Stimulated activated CD8-positive, alpha-beta memory T cell treated with anti-CD3 and anti-CD28 coated beads, Interleukin-15, amount 100 ng/mL, for 24 hours (primary cell): ENCODE measurements at places on chromosomes 2 and 18.

DNA sequence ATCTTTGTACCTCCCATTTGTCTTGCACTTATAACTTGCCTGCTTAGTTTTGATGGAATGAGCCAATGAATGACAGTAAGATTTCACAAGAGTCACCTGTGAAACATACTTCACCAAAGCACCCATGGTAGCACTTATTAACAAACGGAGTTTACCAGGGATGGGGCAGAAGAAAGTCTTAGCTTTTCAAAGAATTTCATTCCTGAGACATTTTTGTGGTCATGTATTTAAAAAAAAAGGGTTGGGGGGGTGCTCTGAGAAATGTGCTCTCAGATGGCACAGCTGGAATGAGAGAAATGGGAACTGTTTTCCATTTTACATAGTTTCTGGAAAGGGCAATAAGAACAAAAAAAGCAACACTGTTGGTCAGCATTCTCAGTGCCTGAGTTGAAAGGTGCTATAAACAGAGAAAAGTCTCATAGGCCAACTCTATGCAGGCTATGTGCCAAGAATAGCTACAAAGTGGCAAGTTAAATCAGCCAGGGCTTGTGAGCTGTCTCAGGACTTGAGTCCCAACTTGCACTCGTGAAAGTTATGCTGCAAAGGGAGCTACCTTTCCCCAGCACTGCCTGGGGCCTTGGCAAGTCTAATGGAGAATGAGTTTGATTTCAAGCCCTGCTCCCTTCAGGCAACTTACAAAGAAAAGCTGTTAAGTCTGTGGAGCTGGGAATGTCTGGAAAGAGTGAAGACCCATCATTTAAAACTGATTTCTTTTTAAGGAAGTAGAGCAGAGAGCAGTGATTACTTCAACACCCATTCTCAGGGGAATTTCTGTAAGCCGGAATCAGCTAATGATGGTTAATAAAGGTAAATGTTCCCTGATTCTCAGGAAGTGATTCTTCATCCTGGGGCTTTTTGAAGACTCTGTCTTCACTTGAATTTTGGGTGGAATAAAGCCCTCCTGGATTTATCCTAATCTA lies 170.6 kb downstream of the SLC8A1 start:
- no peak for DNase-seq

- no peak for DNase-seq
Measured at GRCh38 chr18:26757263-26758019, 108.1 kb downstream of the AQP4 start.

- DNase-seq = no peak
Measured at GRCh38 chr2:65331336-65332025, 100.9 kb downstream of the SPRED2 start.

GRCh38 chr2:100580367-100581276 lies 17.8 kb downstream of the PDCL3 start:
- no peak for DNase-seq

DNA sequence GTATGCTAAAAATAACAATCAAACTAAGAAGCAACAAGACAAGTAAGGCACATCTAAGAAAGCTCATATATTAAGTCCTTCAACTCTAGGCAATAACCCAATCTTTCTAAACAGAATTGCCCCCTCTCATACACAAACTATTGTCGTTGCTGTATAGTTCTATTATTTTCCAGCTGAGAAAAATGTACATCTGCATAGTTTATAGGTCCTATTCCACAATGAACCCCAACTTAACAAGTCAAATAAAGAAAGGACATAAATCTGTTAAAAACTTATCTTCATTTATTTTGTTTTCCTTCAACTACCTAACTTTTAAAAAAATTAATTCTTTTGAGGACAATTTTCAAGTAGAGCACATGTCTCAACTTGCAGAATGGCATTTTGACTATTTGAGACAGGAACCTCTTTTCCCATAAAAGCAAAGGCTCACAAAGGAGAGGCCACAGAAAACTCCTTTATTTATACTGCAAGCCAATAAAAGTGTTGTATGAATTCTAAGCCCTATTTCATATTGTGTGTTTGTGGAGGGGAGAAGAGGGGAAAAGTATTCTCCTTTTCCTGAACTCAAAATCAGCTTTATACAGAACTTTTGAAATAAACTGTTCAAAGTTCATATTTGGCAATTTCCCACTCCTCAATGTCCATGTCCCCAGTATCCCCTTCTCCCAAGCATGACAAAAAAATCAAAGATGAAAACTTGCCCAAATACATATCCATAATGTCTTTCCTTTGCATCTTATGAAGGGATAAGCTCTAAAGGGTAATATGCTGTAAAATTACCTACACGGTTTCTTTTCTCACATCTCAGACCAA lies 37.4 kb downstream of the RTN4 start:
- no peak for DNase-seq

- DNase-seq = no peak
Measured at GRCh38 chr2:160533482-160533881, 39.9 kb upstream of the RBMS1 start.

DNA sequence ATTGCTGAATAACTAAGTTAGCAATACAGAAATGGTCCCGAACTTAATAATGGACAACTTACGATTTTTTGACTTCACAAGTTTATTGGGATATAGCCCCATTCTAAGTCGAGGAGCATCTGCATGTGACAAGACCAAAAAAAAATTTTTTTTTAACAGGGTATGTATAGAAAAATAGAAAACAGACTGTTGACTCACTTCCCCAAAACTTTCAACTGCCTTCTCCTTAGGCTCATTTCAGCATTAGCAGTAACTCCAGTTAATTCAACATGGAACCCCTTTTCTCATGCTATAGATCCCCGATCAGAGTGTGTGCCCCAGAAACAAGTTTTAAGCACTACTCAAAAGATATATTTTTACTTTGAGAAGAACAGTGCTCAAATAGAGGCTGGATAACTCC lies 5.4 kb downstream of the CD302 start:
- no peak for DNase-seq

GRCh38 chr2:191635333-191636234 lies 42.4 kb upstream of the NABP1 start:
- DNase-seq = no peak

- DNase-seq = no peak
Measured at GRCh38 chr18:26714739-26715138, 150.8 kb downstream of the AQP4 start.

DNA sequence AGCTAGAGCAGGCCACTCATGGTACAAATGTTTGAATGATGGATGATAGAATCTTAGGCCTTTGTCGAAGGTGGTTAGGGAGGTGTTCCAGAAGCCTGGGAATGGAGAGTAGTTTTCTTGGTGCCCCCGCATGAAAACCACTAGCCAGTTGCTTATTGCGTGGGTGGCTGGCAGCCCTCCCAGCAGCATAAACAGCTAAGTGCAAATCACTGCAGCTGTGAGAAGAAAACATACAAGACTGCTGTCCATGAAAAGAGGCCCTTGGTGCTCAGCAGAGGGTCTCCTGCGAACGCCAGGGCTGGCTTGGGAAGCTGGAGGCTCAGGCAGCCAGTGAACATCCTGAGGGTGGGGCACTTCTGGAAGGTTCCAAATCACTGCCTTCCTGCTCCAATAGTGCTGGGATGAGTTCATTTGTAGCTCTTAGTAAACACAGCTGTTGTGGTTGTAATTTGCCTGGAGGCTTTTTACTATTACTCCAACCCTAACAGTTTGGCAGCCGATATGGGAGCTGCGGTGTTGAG lies 118.8 kb downstream of the MGAT5 start:
- DNase-seq = no peak

DNA sequence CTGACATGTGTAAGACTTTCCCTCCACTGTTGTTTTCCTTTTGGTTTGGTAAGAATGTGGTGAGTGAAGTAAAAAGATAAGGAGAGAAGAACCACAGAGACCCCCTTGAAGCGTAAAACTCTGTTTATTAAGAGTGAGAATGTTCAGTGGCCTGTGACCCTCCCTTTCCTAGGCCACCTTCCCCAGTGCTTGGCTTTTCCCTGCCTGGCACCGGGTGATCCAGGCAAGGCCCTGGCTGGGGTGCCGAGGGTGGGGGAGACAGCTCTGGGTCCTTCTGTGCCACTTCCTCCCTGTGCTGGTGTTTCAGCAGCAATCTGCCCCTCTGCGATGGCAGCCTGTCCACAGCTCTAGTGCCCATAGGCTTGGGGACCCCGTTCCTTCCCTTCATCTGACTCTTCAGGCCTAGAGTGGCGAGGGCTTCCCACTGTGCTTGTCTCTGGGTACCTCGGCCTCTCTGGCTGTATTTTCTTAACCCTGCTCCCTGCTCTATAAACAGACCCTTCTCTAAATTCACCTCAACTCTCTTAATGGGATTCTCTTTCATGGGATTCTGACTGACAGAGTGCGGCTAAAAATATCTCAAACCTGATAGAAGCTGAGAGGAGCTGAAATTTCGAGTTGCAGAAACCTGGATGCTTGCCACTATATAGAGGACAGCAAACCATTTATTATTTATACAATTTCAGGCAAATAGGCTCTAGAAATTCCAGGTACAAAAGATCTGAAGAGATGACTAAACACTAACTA lies 461.0 kb downstream of the DLGAP1 start:
- DNase-seq = no peak
